Activated naive CD8-positive, alpha-beta T cell treated with anti-CD3 and anti-CD28 coated beads, Interleukin-2, amount 10 ng/mL, durations not matched to agents 7 days and 5 days (primary cell): ENCODE measurements at places on chromosomes 7 and 10. TPM values are rescaled to one million over a fixed set of nuclear protein-coding genes. Genes with fewer than 3 reads are reported as not detected.

CLEC5A gene
- 0.44 TPM for total RNA-seq

DNA sequence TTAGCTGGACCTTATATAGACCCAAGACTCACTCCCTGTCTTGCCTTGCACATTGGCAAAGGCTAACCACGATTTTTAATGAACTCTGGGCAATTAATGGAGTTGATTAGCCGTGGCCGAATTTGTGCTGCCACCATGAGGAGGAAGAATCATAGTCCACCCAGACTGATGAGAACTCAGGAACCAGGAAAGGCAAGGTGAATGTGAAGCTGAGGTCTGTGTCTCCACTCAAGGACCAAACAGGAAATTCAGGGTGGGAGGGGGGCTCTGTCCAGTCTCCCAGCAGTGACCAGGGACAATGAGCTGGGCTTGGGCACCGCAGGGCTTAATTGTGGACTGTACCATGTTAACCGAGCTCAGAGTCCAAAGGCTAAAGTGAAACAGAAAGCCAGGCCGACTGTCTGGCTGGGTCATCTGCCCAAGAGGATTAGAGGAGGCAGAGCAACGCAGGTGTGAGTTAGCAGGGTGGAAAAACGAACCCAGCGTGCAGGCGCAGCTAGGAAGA, 127.0 kb upstream of the JCAD start:
- H3K4me1 ChIP-seq, result no peaks in the 10 kb centered on the region
- no peaks in the 10 kb centered on the region for H3K36me3 ChIP-seq
- H3K4me3 ChIP-seq, result no peak overlapping the region
- peaks cover 23% of the 10 kb centered on the region for H3K27me3 ChIP-seq
- no peak for DNase-seq
- no peak overlapping the region for H3K27ac ChIP-seq

DNA sequence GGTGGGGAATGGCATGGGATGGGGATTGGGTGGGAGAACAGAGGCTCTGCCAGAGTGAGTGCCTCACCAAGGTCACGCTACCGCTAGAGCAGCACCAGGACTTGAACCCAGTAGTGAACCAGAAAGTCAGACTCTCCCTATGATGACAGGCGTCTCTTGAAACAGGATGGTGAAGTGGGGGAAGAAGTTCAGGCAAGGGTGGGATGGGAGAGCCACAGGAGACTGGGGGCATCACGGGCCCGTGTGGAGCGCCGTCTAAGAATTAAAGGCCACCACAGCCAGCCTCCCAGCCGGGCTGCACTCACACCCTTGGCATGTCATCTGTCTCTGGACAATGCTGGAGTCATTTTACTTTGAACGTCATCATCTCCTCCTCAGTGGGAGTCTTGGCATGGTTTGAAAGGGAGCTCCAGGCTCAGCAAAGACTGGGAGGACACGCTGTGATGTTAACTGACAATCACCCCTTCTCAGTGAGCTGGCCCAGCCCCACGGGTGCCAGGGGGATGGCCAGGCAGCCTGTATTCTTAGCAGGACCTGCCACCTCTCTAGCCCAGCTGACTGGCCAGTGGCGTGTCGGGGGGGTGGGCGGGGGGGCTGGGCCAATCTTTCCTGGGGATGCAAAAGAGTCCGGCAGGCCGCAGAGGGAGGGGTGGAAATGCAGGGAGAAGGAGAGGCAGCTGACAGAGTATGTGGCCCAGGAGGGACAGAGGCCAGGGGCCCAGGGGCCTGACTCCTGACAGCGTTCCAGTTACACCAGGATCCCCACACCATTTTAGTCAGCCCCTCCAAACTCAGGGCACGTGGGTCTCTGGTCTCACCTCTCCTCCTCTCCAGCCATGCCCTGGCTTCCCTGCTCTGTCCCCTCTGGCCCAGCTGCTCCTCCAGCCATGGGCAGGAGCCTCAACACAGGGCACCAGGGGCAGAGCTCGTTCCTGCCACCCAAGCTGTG, 96.2 kb downstream of the VOPP1 start:
- DNase-seq, result no peak
- no peaks in the 10 kb centered on the region for H3K27me3 ChIP-seq
- peak overlapping the region; percentile 44 for H3K4me3 ChIP-seq
- peak overlapping the region; percentile 73 for H3K27ac ChIP-seq

DNA sequence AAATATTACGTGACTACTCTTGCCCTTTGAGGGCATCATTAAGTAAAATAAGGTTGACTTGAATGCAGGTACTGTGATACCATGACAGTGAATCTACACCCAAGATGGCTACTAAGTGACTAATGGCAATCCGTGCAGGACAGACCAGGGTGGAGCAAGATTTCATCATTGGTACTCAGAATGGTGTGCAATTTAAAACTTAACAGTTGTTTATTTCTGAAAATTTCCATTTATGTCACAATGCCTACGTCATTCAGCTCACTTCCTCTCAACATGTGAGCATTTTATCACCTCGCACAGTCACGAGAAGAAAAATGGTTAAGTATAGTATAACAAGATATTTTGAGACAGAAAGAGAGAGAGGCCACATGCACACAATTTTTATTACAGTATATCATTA, 50.3 kb upstream of the MET start:
- H3K4me1 ChIP-seq, result no peaks in the 10 kb centered on the region
- H3K27ac ChIP-seq, result no peak overlapping the region
- H3K27me3 ChIP-seq, result peaks cover 5% of the 10 kb centered on the region
- DNase-seq, result no peak

DNA sequence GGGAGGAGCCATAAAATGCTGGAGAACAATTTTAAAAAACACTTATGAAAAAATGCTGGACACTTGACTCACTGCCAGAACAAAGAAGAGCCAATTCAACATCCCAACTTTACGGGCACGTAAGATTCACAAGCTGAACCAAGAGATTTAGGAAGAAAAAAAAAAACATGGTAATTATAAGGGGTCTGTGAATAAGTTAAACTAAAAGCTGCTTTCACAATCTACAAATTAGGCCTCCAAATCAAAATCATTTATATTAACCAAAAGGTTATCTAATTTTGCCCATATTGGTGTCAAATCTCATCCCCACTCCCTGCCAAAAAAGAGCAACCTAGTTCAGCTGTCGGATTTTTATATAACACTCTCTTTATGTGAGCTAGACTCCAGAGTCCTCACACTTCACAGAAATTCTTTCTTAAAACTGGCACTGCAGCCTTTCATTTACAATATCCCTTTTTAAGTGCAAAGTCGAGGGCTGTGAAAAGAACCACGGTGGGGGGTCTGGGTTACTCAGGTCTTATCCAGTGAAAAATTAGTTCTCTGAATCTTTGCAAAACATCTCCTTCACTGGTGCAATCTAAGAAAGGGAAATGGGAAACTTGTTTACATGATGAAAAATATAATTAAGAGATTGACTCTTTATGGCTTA, 30.4 kb upstream of the DGKI start:
- DNase-seq, result no peak
- peaks cover 27% of the 10 kb centered on the region for H3K36me3 ChIP-seq
- H3K27ac ChIP-seq, result no peak overlapping the region
- peaks cover 4% of the 10 kb centered on the region for H3K4me1 ChIP-seq

GRCh38 chr7:135154734-135155133, 6.9 kb downstream of the TMEM140 start:
- H3K36me3 ChIP-seq, result peaks cover 78% of the 10 kb centered on the region
- H3K27me3 ChIP-seq, result no peaks in the 10 kb centered on the region
- no peak for DNase-seq
- peaks cover 27% of the 10 kb centered on the region for H3K4me1 ChIP-seq
- H3K27ac ChIP-seq, result no peak overlapping the region
